Fibroblast of skin of right quadriceps (primary cell): ENCODE measurements at places on chromosomes 3 and 15.

DNA sequence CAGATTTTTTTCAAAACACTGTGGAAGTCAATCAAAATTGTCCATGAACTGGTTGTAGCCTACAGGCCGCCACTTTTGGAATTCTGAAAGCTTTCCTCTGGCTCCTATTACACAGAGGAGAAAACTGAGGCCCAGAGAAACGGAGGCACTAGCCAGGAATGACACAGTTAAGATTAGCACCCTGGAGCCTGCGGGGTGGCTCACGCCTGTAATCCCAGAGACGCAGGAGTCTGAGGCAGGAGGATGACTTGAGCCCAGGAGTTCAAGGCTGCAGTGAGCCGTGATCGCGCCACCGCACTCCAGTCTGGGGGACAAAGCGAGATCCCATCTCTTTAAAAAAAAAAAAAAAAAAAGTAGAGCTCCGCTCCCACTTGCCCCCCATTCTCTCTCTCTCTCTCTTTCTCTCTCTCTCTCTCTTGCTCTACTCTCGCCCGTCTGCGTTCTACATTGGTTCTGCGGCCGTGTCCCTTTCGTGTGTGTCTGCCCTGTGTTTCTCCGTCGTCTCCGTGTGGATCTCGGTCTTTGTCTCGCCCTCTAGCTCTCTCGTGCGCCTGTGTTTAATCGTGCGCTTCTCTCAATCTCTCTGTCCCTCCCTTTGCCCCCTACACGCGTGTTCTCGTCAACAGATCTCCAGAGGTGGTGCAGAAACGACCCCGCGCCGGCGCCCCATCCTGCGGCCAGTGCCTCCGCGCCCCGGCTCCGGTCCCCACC lies 512 bp upstream of the TRH start:
- no peak for DNase-seq

- DNase-seq = no peak
Measured at GRCh38 chr15:69158843-69159240, 1.6 kb upstream of the GLCE start.

GRCh38 chr3:64329037-64329436 lies 103.8 kb upstream of the PRICKLE2 start:
- DNase-seq = no peak

GRCh38 chr3:178255315-178255714 lies 280.9 kb upstream of the KCNMB2 start:
- DNase-seq = peak; percentile 89

GRCh38 chr3:191740712-191741111 lies 279.7 kb downstream of the PYDC2 start:
- DNase-seq = no peak

DNA sequence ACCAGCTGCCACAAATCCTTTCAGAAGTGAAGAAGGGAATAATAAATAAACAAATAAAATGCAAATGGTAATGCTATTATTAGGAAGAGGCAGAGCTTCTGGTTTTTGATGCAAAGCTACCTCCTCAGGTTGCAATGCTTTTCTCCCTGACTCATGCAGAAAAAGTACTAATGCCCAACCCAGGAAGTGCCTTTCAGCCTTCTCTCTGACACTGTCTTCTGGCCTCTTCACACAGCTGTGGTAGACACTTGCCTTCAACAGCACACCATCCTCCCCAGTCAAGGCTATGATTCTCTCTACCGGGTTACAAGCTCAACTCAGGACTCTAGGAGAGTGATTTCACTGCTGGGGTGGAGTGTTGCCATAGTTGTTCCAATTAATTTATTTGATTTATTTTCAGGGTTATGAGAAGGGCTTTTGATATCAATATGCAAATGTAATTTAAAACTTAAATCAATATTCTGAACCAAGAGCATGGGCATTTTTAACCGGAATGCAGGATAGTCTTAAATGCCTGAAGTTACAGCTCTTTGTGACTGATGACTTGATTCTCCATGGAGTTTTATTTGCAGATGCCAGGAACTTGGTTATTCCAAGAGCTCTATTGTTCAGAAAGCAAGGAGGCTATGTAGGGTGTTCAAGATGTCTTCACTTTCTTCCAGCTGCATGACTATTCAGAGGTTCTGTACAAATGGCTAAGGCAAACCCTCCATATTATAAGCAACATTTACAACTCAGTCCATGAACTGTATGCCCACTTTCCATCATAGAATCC lies 27.1 kb upstream of the GALNT15 start:
- DNase-seq = peak; percentile 58

DNA sequence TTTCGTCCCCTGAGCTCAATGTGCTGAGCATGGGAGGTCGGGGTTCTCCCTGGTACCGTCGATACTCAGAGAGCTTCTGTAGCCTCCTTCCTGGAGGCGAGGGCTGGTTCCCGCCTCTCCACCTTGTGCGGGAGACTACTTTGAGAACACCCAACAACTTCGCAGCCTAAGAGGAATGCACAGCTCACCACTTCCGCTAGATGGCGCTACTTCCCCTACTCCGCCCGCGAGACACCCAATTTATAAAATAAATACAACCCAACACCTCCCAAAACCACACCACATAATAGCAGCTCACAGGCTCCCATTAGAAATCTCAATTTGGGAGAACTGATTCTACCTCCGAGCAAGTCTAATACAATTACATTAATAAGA lies 1.2 kb downstream of the RGMA start:
- peak; percentile 64 for DNase-seq

GRCh38 chr3:11284011-11284410 lies 11.8 kb downstream of the ATG7 start:
- no peak for DNase-seq

GRCh38 chr3:188052169-188053035 lies 101.6 kb upstream of the LPP start:
- DNase-seq = no peak

DNA sequence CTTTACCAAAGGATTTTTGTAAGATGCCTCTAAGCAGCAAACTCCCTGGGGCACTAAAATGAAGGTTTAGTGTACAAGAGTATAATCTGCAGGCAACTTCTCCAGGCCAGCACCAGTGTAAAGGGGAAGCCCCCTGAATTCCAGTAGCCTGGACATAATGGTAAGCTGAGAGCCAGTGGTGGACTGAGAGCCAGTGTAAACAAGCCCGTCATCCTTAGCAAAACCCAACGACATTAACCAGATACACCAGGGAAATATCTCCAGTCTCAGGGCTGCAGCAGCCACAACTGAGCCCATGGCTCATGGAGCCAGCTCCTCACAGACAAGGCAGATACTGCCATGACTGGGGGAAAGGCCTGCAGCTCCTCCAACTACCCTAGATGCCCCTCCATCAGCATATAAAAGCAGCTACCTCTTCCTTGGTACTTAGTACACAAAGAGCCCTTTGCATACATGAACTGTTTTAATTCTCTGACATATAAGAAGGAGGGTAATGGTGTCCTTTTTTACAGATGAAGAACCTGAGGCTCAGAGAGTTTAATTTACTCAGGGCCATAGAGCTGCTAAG lies 21.7 kb downstream of the PARP16 start:
- DNase-seq = no peak

DNA sequence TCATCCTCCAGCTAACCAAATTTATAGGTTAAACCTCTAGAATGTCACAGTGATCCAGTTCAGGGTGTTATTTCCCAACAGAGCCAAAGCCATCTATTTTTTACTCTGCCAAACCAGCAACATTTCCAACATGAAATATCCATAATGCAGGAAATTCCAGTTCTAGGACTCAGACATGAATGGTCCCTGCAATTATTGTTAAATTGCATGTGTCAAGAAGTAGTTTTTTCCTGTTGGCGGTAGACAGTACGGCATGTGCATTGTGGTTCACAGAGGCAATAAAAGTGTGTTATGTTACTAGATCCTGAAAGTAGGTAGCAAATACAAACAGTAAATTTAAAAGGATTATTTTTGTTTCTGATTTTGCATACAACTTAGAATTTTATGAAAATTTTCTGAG lies 215.7 kb upstream of the THBS1 start:
- peak; percentile 89 for DNase-seq

GRCh38 chr15:64144565-64145281 lies 6.8 kb upstream of the SNX22 start:
- no peak for DNase-seq

GRCh38 chr3:5505997-5506396 lies 318.5 kb downstream of the EDEM1 start:
- DNase-seq = no peak

DNA sequence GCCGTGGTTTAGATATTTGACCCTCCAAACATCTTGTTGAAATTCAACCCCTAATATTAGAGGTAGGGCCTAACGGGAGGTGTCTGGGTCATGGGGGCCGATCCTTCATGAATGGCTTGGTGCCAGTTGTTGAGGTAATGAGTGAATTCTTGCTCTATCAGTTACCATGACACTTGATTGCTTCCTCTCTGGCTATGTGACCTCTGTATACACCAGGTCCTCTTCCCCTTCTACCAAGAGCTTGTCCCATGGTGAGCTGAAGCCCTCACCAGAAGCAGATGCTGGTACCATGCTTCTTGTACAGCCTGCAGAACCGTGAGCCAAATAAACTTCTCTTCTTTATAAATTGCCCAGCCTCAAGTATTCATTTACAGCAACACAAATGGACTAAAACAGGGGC lies 41.8 kb upstream of the TIPARP start:
- DNase-seq = no peak

DNA sequence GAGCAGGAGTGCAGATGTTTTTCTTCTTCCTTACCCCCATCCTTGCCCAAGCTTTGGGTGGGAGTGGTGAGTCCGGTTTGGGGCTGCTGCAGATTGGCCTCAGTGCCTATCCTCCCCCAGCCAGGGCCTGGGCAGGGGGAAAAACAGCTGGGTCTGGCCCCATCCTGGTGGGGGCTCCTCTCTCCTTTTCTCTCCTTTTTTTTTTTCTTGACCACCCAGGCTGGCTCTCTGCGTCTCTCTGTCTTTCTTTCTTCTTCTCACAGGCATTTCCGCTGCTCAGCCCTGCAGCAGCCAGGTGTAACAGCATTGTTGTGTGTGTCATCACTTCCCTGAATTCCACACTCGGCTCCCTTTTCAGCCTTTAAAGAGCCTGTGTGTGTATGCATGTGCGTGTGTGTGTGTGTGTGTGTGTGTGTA lies 2.0 kb downstream of the FOXL2NB start:
- no peak for DNase-seq

DNA sequence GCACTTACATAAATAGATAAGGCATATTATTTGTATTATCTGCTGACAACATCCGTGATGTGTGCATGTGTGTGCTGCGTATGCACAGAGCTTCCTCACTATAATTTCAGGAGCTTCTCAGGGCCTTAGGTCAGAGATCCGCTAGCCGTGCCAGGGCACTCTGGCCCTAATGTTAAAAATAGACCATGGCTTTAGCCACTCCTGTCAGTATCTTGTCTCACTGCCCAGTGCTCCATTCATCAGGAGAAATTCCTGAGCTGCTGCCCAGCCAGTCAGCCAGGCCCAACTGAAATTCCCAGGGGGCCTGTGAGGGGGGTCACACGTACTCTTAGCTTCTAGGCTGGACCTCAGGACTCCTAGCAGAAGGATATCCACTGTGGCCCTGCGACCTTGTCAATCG lies 70.0 kb upstream of the ABHD2 start:
- DNase-seq = peak; percentile 48

- DNase-seq = peak; percentile 56
Measured at GRCh38 chr3:188284455-188285212, 130.7 kb downstream of the LPP start.

- peak; percentile 28 for DNase-seq
Measured at GRCh38 chr3:165754219-165755007, 82.8 kb downstream of the BCHE start.

DNA sequence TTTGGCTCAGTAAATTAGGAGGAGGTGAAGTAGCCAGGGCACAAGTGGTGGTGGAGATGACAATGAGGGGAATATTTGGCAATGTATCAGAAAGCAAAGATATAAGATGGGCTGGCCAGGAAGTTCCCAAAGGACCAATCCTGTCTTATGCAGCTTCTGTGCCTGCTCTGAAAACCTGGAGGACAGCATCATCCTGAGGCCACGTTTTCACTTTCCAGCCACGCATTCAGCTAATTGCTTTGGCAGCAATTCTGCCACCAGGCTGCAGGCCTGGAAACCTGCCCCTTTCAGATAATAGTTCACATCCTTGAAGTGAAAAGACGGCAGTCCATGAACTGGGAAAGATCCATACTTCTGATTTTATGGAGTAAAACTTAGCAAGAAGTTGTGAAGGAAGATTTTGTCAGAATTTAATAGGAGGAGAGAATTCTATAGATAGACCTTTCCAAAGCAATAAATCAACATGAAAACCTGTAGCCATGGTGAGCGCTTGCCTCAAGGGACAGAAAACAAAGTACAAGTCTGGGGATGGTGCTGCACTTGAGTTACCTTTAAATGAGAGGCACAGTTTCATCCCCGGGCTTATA lies 682.5 kb downstream of the GRM7 start:
- DNase-seq = no peak

GRCh38 chr15:67144609-67145311 lies 79.4 kb downstream of the SMAD3 start:
- DNase-seq = peak; percentile 96

GRCh38 chr3:181955566-181955965 lies 243.8 kb downstream of the SOX2 start:
- DNase-seq = no peak

GRCh38 chr3:25476639-25477038 lies 48.6 kb downstream of the RARB start:
- no peak for DNase-seq

DNA sequence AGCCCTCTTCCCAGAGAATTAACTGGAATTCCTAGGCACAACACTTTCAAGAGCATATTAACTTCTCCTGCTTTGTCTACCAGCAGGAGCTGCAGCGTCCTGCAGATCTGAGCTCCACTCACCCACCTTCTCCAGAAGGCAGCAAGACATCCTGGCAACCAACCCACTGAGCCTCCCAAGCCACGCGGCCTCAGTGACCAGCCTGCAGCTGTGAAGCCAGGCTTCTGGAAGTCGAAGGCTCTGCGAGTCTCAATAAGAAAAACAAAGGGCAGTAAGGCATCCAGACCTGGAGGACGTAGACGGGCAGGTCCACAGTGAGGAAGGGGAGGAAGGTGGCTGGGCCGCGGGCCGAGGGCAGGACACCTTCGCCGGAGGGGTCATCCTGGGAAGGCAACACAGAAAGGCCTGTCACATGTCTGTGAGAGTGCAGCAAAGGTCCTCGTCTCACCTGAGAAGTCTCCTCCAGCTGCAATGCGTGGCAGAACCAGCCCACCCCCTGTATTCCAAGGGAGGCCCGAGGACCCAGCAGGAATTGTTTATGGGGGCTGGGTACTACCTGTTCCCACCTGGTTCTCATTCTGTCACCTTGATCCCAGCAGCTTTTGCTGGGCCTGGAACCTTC lies 36.2 kb downstream of the ZXDC start:
- no peak for DNase-seq

DNA sequence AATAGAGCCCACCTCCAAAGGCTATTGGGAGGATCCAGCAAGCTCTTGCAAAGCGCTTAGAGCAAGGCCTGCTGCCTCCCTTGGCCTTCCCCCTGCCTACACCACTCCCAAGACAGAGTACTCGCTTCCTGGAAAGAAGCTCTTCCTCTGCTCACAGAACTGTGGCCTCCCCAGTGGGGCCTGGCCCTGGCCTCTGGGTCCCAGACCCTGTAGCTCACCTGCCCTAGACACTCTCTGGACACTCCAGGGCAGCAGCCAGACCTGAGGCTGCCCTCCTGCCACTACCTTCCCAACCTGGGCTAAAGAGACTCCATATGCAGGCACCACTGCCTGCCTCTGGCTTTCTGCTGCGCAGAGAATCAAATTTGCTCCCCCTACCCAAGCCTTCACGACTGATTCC lies 49.9 kb downstream of the GRIP2 start:
- DNase-seq = no peak
